ENCODE measurements at places on chromosomes 1 and 21.

DNA sequence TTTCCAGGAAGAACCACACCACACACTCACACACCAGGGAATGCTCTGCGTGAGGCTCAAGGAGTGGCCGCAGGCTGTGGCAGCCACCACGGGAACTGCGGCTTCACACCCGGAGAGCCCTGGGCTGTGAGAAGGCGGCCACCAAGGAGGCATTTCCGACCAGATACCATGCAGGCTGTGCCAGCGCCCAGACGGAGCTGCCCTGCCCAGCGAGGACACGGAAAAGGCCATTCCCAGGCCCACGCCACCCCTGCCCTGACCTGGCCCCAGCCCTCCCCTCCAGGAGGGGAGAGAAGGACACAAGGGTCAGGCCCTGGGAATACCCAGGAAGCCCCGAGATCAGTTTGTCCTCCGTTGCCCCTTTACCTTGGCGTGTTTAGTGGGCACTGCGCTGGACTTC is 119.3 kb downstream of the NPHP4 start:
- no peak for DNase-seq

GRCh38 chr1:15994590-15995351 is 9.3 kb upstream of the SRARP start:
- DNase-seq, result peak; percentile 45

DNA sequence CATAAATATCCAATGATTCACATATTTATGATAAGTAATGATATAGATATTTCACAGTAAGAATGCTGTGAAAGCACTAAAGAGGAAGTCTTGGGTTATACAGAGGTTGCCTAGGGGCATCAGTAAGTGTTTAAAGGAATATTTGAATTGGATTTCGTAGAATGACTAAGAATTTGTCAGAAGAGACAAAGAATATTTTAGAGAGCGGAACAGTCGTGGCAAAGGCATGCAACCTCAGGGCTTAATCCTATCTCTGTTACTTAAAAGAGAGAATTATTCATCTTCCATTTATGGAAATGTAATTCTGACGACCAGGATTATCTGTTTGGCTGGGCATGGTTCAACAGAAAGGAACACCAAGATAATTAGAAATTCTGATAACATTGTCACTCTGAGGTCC is 171.9 kb upstream of the NR5A2 start:
- peak; percentile 87 for DNase-seq

DNA sequence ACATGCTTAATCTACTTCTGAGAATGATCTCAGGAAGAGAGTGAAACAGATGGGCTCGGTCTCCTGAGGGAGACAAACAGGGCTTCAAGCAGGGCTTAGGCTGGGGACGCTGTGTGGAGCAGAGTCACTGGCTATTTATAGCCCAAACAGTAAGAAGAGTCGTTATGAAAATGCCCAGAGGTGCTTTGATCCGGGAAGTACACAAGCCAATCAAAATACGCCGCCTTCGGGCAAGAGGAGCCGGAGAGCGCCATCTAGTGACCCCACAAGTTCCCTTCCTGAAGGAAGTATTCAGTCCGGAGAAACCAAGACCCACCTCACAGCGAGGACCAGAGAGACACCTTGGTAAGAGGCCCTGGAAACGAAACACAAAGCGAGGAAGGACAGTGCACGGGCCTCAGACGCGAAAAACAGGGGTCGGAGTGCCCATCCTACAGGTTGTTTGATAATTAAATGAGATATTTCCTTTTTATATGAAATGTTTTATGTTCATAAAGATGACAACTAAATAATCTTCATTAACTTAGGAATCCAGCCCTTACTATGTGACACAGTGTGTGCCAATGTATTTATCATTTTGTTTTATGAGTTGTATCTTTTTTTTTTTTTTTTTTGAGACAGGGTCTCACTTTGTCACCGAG is 25.0 kb upstream of the SCCPDH start:
- DNase-seq, result peak; percentile 95

DNA sequence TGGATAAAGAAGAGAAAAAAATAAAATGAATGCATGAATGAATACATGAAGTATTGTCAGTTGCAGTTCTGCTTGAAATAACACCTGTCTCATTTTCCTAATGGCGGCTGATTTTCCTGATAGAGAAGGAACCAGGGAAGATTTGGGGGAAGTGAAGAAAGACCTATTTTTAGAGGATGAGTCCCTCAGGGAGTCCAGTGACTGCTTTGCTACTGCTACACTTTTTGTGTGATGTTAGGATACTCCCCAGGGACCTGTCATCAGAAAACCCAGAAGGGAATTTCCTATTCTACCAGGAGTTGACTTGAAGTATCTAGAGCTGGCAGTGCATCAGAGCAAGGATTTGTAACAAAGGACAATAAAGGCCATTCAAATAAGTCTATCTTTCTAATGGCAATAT is 114.8 kb downstream of the MAB21L3 start:
- DNase-seq, result no peak

- no peak for DNase-seq
Measured at GRCh38 chr1:29638281-29638680, 402.0 kb downstream of the PTPRU start.

DNA sequence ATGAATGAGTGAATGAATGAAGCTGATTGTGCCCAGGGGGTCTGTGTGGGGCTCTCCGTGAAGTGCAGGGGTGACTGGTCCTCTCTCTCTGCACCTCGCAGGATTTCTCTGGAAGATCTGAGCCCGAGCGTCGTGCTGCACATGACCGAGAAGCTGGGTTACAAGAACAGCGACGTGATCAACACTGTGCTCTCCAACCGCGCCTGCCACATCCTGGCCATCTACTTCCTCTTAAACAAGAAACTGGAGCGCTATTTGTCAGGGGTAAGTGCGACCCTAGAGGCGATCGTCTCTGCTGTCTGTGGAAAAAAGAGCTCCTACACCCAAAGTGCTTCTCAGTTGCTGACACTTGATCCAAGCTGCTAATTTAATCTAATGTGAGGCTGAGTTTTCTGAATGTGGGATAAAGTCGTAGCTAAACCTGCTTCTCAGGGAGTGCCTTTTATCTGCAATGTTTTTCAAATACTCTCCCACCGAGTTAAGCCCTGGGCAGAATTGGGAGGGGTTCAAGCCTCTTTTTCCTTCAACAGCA is 101.7 kb downstream of the HUNK start:
- no peak for DNase-seq

- DNase-seq, result no peak
Measured at GRCh38 chr21:36741506-36741905, 42.6 kb downstream of the SIM2 start.

- no peak for DNase-seq
Measured at GRCh38 chr1:15475752-15476314, at the start of gene CELA2B. TSS of gene CELA2B (plus strand) at chr1:15476104. CDS start at chr1:15476126, 22 bp downstream.

DNA sequence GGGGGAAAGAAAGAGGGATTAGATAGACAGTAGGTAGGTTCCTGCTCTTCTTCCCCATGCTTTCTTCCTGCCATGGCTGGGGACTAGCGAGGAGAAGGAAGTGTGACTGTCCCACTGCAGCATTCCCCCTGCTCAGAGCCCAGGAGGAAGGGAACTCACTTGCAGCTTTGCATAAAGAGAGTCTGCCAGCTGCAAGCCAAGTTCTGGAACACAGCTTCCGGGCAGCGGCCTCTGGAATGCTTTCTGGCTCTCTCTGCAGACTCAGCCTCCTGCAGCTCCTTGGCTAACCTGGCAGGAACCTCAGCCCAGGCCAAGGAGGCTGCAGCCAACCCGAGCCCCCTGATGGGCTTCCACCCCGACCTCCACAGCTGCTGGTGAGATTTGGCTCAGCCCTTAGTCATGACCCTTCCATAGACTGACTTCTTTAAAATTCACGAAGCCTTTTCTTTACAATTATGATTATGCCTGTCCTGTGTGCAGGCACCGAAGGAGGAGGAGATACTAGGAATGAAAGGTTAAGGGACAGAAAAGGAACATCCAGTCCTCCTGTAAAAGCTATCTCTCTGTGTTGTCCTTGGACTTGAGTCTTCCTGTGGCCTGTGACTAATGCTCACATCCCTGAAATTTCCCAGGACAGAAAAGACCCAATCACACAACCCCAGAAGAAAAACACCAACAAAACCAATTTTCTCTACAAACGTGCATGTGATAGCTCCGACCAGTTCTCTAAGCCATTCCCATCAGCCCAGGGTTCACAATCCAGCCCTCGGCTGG is 108.2 kb upstream of the OLIG2 start:
- DNase-seq, result no peak

DNA sequence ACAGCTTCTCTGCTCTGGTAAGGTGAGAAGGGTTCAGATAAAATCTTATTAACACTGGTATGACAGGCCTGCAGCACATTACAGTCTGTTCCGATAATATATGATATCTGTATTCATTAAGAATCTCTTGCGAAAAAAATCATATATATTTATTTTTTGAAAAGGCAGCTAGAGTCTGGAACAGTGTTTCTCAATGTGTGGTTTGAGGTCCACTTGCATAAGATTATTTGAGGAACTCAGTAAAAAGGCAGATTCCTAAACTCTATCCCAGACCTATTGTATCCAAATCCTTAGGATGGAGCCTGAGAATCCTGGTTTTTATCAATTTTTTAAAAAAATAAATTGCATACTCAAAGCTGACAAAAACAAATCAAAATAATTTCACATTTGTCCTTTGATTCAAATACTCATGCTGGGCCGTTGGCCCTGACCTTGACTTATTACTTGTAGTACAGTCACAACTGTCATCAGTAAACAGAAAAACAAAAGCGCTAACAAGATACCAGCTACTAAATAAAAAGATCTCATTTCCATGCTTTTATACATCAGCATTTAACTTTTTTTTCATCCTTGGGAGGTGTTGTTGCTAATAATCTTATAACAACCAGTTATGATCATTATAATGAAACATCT is 60.6 kb downstream of the RGS2 start:
- DNase-seq, result no peak

DNA sequence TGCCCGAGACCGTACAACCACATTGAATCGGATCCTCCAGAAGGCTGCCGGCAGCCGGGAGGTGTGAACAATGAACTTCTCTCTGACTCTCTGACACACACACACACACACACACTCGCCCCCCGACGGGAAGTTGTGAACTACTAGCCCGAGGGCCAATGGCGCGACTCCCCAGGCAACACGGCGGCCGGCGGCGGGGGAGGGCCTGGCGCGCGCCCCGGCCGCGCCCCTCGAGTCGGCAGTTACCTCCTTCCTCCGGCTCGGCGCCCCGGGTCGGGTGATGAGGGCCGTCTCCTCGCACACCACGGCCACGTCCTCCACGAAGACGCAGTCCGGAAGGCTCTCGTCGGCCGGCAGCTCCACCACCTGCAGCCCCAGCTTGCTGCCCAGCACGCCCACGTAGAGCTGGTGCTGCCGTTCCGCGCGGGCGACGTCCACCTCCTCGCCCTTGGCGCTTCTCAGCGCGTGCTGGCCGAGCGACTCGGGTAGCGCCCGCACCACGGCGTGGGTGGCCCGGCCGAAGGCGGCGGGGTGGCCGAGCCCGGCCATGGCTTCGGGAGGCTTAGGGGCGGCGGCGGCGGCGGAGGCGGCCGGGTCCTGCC is 361 bp downstream of the DDAH1 start:
- peak; percentile 80 for DNase-seq

- DNase-seq, result peak; percentile 33
Measured at GRCh38 chr1:28718586-28719331, 18.0 kb upstream of the YTHDF2 start.

DNA sequence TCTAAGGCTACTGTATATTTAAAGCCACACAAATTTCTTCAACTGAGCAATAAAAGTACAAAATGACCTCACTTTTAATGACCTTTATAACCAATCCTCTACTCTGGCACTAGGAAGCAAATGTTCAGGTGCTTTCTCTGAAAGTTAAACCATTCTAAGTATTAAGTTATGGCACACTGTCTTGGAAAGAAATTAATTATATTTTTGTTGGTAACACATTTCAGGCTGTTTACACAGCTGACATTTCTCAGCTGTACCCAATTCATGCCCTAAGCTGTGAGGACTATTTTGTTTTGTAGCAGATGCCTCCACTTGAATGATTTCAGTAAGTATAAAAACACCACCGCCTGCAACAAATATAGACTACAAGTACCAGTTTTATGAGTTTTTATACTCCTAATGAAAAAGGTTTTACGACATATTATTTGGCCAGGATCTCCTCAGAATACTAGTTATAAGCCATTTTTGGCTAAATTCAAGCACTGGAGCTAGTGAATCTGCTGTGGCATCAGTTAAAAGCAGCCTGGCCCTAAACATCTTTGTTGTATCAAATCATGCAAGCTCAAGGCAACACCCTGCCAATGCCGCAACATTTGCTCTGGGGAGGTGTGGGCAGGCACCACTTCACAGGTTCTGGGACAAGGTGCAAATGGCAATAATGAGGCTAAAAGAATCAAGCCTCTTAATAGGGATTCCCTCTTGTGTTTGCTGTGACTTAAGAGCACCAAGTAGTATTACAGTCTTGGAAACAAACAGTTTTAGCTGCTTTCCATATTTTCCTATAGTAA is 228.4 kb upstream of the DMRTA2 start:
- DNase-seq, result no peak

DNA sequence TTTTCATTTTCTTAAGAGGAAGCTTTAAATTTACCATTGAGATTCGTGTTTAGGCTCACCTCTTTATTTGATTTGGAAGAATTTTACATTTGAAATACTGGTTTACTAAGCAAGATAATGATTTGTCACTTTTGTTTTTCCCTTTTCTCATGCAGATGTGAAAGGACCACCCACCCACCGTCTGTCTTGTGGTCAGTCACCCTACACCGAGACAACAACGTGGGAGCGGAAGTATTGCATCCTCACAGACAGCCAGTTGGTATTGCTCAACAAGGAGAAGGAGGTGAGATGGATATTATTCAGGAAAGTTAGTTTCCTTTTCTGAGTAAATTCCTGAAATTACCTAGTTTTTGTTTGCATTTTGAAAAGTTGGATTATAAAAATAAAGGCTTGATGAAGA is 189.5 kb downstream of the RASAL2 start:
- DNase-seq, result no peak

DNA sequence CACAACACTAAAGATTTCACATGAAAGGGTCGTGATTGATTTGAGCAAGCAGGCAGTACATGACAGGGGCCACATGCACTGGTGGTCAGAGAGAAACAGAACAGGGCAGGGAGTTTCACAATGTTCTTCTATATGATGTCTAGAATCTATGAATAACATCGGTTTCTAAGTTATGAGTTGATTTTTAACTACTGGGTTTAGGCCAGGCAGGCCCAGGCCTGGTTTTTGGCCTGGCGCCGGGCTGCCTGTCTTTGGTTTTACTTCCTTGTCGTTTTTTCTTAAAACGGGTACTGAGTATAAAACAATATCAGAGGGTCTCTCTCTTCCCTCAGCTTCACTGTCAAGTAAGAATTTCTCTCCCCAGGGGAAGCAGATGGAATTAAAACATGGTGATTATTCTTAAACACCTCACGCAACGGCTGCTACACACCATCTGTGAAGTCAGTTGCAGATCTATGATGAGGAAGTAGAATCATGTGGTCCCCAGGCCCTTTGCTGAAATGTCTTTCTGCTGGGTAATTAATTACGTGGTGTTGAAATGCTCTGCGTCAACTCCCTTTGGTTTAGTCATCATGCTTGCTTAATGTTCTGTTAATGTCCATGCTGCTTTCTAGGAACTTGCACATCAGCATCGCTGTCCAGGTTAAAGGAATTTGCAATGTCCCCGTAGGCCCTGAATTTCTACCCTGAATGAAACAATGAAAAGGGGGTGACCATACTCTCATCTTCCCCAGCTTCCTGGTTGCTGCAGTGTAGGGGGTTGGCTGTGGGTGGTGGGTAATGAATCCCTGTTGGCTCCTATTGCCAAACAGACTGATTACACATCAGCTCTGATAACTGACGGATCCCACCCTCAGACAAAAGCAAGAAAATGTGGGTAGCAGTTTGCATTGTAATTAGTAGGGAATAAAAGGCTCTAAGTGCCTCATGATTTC is 70.3 kb downstream of the SERINC2 start:
- DNase-seq, result peak; percentile 98

GRCh38 chr1:236175642-236176336 is 33.5 kb downstream of the GPR137B start:
- DNase-seq, result no peak

- no peak for DNase-seq
Measured at GRCh38 chr1:214475746-214476145, 75.7 kb downstream of the PTPN14 start.
